ENCODE measurements at places on chromosomes 3 and 15.

DNA sequence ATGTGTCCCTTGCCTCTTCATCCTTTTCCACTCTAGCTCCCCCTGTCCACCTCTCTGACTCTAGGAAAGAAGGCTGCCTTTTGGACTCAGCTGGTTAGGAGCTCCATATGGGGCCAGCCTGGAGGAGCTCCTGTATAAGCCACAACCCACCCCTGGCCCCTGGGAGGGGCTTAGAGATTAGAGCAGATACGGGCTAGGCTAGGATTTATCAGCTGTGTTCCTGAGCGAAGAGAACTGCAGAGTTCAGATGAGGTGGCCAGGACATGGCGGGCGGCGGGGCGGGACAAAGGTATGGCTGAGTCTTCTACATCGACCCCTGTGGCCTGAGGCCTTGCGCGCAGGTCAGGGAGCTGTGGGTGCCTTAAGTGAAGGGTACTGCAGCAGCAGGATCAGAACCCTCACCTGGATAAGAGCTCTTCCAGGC lies 7.9 kb downstream of the NBEAL2 start:
- no peak for DNase-seq

DNA sequence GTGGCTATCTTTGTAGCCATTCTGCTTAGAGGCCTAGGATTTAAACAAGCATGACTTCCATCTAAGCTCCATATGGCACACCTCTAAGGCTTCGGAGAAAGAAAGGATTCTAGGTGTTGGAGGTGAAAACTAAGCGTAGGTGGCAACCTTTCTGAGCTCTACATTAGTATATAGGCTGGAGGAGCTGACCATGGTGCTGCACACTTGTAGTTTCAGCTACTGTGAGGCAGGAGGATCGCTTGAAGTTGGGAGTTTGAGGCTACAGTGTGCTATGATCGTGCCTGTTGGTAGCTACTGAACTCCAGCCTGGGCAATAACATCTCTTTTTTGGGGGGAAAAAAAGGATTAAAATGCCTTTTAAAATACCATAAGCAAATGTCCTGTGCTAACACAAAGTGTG lies 7.4 kb downstream of the EAF1 start:
- DNase-seq, result no peak

- DNase-seq, result no peak
These were observed 7.7 kb downstream of the PLSCR1 start for GRCh38 chr3:146536681-146537080.

- DNase-seq, result no peak
These were observed 87.9 kb downstream of the EFL1 start for GRCh38 chr15:82174471-82175235.

DNA sequence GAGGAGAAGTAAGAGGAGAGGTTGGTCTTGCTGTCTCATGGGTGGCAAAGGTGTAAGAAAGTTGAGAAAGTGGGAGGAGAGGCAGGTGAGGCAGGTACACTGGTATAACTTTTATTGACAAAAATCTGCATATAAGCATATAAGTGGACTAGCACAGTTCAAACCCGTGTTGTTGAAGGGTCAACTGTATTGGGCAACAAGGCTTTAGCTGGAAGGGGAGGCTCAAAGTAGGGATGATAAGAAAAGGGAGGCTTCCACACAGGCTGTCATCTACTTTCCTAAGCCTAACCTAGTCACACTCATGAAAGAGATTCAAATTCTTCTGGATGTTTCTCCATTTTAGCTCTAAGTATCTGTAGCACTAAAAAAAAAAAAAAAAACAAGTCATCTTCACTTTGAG lies 188.1 kb upstream of the SEMA6D start:
- DNase-seq, result no peak
